ENCODE measurements at places on chromosomes 13 and 19.

- DNase-seq = no peak
Observed at GRCh38 chr13:109715902-109716301, 70.5 kb downstream of the IRS2 start.

DNA sequence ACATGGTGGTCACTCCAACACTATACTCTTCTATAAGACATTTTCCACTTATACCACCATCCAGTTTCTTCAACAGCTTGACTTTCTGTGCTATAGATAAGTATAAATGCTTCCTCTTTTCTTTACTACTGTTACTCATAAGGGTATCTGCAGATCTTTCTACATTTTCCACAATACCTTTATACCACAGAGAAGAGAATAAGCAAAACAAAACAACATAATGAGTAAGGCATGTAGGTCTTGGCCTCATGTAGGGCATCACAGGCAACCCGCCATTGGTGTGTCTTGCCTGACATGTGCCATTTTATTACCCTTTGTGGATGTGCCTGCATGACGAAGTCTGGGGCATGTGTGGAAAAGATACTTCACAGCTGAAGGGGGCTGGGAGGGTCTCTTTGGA is 265.3 kb upstream of the STARD13 start:
- DNase-seq = no peak

DNA sequence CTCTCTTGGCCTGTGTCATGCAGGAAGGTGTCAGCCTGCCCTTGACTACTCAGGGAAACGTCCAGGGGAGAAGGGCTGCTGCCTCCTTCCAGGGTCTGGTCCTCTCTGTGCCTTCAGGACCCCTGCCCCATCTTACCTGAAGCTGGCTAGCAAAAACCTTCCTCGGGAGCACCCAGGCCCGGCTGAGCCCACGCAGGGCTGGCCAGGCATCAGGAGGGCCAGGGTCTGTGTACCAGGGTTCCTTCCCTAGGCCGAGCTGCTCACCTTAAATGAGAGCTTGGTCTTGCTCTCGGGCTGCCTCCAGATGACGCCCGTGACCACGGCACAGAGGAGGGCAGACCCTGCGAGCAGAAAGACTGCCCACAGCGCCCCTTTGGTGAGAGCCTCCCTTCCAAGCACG is 78.6 kb downstream of the SLC7A1 start:
- no peak for DNase-seq

DNA sequence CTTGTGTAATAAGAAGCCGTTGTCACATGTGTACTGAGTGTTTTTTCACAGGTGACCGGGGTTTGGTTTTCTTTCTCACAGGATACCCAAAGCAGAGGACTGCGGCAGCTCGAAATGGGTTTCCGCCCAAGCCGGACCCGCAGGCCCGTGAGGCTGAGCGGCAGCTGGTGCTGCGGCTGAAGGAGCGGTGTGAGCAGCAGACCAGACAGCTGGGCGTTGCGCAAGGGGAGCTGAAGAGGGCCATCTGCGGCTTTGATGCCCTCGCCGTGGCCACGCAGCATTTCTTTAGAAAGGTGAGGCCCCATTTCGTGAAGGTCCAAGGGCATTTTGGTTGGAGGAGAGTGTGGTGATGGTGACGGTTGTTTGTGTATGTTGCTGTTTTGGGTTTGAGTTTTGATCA is 236.3 kb downstream of the SLC7A1 start:
- DNase-seq = no peak

DNA sequence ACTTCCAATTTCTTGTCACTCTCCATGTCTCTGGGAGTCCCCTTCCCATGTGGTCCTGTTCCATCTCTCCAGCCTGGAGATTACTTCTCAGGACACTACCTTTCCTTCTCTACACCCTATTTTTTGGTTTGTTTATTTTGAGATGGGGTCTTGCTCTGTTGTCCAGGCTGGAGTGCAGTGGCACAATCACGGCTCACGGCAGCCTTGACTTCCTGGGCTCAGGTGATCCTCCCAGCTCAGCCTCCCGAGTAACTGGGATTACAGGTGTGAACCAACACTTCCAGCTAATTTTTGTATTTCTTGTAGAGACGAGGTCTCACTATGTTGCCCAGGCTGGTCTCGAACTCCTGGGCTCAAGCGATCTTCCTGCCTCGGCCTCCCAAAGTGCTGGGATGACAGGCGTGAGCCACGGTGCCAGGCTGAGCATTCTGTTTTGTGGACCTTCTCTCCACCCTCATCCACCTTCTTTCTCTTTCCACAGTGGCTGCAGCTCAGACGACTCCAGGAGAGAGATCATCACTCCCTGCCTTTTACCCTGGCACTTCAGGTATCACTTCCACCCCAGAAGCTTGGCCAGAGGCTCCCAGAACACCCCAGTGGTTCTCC is 644 bp downstream of the HCST start:
- DNase-seq = no peak

GRCh38 chr13:19810996-19811881 is 28.5 kb upstream of the PSPC1 start:
- no peak for DNase-seq

GRCh38 chr19:55068950-55069864 is 6.3 kb upstream of the RDH13 start:
- DNase-seq = no peak

- DNase-seq = no peak
Observed at GRCh38 chr13:26831336-26831908, 70.8 kb upstream of the GPR12 start.

- no peak for DNase-seq
Observed at GRCh38 chr19:18658366-18658855, 21.6 kb downstream of the KLHL26 start.

GRCh38 chr19:54077334-54077733 is 3.8 kb downstream of the TARM1 start:
- no peak for DNase-seq

GRCh38 chr13:61252213-61252612 is 163.4 kb downstream of the PCDH20 start:
- no peak for DNase-seq

DNA sequence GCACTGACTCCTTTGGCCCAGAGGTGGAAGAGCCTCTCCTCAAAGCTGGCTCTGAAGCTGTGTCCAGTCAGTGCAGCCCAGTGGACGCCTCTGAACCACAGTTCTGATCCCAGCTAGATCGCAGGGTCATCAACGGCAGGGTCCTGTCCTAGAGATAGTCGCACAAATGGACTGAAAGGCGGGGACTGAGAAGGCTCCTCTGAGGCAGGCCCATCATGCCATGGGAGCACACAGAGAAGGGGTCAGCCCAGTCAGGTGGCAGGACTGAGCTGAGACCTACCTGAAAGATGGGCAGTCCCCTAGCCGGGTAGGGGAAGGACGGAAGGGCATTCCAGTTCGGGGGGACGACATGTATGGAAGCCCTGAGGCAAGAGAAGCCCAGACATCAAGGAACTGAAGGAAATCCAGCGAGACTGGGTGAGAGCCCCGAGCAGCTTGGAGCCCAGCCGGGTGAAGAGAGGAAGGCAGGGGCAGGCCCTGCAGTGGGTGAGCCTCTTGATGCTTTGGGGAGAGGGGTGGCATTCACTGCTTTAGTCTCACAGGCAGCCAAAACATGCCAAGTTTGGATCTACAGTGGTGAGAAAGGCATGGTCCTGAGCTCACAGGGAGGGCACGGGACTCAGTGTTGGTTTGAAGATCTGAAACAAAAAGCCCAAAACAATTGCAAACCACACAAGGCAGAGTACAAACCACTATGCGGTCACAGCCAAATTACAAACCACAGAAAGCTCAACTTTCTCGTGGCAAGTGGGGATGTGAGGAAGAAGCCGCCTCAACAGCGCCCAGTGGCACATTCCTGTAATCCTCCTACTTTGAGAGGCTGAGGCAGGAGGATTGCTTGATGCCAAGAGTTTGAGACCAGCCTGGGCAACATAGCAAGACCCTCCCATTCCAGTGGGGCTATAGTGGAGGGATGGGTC is 10.0 kb downstream of the CALM3 start:
- no peak for DNase-seq

DNA sequence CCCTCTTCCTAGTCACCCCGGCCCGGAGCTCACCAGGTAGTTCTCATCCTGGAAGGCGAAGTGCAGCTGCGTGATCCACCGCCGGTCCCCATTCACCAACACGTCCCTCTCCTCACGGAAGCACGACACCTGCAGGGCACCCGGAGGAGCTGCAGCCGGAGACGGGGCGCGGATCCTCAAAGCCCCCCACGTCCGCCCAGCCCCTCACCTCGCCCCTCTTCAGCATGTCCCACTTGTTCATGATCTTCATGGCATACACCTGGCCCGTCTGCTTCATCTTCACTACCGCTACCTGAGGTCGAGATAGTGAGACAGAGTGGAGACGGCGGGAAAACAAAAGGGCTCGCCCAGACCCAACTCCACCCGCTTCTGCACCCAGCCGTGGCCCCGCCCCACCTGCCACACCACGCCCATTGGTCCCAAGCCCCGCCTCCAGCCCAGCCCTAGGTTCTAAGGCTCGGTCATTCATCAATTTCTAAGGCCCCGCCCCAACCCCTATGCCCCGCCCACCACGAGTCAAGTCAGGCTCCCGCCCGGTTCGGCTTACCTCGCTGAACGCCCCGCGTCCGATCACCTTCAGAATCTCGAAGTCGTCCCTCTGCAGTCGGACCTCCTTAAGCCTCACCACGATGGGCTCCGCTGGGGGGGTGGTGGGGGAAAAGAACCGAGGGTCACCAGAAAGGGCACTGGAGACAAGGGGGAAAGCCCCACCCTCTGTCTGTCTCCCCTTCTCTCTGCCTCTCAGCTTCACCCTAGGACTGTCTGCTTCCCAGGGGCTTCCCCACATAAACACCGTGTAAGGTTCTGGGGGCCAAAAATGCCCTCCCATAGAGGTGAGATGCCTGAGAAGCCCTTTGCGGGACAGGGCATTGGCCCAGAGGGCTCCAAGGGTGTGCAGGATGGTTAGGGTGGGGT is 2.8 kb downstream of the DMPK start:
- DNase-seq = peak; percentile 68

GRCh38 chr13:110525328-110526319 is 35.9 kb downstream of the RAB20 start:
- DNase-seq = no peak

DNA sequence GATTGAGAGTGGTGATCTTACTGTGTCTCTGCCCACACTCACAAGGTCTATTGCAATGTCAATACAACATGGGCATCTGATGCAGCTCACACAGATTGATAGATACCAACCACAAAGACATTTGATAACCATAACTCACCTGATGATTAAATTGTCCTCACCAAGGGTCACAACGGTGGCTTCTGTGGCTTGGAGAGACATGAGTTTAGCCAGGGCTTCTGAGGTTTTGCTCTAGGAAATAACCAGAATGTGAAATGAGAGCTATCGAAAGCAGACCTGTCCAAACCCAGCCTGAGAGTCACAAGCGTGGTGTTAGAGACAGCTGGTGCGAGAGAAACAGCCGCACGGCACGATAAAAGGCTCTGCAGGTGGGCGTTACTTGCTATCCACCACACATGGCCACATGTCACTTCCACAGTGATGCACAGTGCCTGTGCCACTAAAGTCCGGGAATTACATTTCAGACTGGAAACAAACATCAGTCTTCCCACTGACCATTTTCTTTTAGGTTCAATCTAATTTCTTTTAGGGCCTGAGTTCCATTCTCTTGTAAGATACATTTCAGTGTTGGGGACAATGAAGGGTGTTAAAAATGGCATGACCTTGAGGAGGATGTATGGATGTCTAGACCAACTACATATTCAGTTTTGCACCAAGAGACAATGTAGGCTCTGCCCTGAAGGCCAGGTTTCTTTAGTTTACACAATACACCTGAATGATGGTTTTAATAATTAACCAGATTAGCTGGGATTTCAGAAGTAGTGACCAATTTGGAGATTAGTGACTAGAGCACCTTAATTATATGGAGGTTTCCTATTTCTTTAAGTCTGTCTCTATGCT is 53.7 kb downstream of the ATP7B start:
- DNase-seq = no peak

- DNase-seq = no peak
Observed at GRCh38 chr19:45071969-45072790, 4.1 kb downstream of the ZNF296 start.

DNA sequence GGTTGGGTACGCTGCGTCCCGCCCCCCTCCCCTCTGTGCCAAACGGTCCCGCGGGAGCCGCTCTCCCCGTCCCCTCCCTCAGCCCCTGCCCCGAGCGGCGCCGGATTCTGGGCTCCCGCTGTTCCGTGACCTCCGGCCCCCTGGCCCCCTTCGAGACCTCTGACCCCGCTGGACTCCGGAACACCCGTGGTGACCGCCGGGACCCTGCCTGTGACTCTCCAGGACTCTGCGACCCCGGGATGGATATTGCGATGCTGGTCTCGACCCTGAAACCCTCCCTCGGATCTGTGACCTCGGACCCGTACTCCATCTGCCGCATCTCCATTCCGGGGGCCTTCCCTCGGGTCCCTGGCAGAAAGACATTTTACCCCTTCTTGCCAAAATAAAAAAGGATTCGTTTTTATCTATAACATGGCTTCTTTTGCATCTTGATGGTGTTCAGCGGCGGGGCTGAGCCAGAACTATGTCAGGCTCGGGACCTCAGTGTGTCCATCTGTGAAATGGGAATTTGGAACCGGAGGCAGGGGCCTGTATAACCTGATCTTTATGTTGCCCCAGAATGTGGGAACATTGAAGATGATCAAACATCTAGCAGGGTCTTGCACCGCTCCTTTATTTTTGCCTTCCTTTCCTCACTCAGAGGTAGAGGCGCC is 654 bp upstream of the MEGF8 start:
- DNase-seq = no peak

GRCh38 chr19:10432736-10433130 is 12.4 kb downstream of the PDE4A start:
- DNase-seq = no peak

DNA sequence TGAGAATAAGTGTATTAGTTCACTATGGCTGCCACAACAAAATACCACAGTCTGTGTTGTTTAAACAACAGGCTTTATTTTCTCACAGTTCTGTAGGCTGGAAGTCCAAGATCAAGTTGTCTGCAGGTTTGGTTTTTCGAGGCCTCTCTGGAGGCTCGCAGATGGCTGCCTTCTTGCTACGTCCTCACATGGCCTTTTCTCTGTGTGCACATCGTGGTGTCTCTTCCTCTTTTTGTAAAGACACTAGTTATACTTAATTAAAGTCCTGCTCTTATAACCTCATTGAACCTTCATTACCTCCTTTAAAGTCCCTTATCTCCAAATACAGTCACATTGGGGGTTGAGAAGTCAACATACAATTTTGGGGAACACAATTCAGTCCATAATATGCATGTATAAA is 10.6 kb downstream of the CSNK1A1L start:
- DNase-seq = no peak

- no peak for DNase-seq
Observed at GRCh38 chr19:15015946-15016542, 33.2 kb upstream of the CASP14 start.

- DNase-seq = no peak
Observed at GRCh38 chr19:12985049-12985776, 10.1 kb upstream of the NFIX start.

- DNase-seq = no peak
Observed at GRCh38 chr19:13095393-13095784, 7.3 kb downstream of the LYL1 start.

DNA sequence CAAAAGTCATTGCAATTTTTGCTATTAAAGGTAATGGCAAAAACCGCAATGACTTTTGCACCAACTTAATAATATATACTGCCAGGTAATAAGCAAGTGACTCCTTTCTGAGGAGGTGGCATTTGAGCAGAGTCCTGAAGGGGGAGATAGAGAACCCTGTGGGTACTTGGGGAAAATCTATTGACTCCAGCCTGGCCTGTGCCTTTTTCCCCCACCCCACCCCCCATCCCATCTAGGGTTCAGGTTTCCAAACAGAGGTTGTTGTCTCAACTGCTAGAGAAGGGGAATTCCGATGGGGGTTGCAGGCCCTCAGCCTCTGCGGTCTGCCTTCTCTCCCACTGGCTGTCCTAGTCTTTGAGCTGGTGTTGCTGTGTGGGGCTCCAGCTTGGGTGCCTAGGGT is 11.5 kb downstream of the S1PR2 start:
- DNase-seq = no peak
